Activated naive CD4-positive, alpha-beta T cell treated with anti-CD3 and anti-CD28 coated beads for 36 hours (primary cell): ENCODE measurements at places on chromosomes 6 and 20.

DNA sequence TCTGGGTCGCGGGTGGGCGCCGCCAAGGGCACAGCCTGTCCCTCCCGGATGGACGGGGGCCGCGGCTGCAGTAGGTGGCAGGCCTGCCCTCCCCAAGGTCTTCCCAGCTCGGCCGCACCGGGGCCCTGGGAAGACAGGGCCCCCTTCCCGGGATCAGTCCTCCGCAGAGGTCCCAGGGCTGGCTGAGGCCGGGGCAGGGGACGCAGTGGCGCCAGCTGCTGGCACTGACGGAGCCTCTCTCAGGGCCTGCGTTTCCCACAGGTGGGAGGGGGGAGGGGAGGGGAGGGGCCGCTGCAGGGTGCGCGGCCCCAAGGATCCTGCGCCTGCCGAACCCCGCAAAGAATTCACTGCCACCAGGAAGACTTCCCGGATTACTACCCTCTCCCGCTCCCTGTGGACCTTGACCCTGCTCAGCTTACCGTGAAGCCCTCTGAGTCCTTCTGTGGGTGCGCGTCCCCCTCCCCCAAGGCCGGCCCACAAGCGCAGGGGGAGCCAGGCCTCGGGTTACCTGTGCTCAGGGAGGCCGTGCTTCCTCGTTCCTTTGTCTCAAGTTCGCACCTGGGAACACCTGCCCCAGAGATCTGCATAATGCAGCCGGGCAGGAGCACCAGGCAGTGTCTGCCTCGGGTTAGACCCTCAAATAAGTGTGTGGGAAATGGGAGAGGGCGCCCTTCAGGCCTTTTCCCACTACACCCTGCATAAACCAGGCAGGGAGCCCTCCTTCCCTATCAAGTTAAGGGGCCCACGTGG lies 5.1 kb downstream of the LZTS3 start:
- peak; percentile 33 for DNase-seq

DNA sequence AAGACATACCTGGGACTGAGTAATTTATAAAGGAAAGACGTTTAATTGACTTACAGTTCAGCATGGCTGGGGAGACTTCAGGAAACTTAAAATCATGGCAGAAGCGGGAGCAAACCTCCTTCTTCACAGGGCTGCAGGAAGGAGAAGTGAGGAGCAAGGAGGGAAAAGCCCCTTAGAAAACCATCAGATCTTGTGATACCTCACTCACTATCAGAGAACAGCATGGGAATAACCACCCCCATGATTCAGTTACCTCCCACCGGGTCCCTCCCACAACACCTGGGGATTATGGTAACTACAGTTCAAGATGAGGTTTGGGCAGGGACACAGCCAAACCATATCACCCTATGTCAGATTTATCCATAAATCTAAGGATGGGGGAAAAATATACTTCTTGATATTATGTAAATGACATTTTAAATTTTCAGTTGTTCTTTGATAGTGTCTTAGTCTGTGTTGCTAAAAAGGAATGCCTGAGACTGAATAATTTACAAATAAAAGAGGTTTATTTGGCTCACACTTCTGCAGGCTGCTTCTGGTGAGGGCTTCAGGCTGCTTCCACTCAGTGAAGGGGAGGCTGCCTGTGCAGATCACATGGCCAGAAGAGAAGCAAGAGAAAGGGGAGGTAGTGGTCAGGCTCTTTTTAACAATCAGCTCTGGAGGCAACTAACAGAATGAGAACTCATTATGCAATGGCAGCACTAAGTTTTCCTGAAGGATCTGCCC lies 1.2 kb upstream of the MCM9 start:
- DNase-seq = no peak

GRCh38 chr20:52688345-52688744 lies 283.8 kb upstream of the TSHZ2 start:
- DNase-seq = no peak

DNA sequence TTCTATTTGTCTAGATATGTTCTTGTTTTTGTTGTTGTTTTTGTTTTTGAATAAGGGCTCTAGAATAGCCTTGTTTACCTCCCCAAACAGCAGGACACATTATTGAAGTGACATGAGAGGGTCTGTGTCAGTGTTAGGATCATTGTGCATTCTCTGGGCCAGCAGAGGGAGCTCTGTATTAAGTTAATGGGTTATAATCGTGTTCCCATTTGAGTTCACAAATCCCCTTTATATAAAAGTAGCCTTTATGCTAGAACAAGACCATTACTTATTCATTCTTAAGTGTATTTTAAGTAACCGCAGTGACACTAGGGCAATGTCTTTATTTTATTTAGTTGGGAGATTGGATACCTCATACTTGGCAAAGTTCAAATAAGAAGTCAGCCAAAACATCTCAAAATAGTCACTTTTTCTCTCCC lies 44.8 kb downstream of the STK4 start:
- peak; percentile 75 for DNase-seq

DNA sequence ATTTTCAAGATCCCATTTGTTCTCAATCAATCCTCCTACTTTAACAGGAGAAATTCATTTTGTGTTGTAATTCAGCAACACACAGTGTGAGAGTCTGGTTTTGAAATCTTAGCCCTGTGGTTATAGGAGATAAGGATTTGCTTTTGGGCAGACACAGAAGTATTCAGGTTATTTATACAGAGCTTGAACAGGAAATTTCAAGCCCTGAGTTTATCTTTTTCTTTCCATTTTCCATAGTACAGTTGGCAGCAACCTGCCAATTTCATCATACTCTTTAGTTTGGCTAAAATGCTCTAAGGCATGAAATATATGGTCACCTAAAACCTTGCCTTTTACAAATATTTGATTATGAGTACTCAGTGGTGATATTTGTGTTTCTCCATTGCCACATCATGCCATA lies 41.4 kb downstream of the PKIB start:
- no peak for DNase-seq

GRCh38 chr6:104229057-104229456 lies 630.7 kb downstream of the HACE1 start:
- DNase-seq = no peak

DNA sequence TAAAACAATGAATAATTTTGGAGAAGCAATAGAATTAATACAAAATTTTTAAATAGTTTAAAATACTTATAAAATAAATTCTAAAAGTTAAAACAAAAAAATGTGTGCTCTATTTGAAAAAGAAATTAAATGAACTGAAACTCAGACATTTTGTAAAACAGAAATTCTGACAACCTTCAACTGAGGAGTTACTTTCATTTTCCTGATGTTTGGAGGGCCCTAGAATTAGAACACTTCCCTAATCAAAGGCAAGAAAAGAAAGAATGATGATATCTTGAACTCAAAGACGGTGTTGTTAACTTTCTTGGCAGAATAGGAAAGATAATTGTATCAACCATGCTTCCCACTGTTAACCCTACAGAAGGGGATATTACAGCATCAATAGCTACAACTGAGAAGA lies 27.9 kb downstream of the SNX14 start:
- no peak for DNase-seq

- DNase-seq = no peak
Measured at GRCh38 chr20:23361119-23361475, 885 bp upstream of the GZF1 start.

DNA sequence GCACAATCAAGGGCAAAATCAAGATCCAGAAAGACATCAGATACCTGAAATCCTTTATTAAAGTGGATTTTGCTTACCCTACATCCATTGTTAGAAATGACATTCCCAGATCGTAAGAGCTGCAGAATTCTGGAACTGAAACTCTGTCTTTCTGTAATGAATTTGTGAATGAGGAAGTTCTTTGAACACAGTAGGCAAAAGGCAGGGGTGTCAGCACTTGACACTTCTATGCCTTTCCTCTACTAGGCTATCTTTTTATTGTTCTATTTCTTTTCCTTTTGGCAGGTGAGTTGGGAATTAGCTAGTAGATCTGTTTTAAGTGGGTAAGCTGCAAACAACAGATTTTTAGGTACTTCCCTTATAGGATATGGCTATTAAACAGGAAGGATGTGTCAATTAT lies 126.3 kb downstream of the CARMIL1 start:
- DNase-seq = no peak

DNA sequence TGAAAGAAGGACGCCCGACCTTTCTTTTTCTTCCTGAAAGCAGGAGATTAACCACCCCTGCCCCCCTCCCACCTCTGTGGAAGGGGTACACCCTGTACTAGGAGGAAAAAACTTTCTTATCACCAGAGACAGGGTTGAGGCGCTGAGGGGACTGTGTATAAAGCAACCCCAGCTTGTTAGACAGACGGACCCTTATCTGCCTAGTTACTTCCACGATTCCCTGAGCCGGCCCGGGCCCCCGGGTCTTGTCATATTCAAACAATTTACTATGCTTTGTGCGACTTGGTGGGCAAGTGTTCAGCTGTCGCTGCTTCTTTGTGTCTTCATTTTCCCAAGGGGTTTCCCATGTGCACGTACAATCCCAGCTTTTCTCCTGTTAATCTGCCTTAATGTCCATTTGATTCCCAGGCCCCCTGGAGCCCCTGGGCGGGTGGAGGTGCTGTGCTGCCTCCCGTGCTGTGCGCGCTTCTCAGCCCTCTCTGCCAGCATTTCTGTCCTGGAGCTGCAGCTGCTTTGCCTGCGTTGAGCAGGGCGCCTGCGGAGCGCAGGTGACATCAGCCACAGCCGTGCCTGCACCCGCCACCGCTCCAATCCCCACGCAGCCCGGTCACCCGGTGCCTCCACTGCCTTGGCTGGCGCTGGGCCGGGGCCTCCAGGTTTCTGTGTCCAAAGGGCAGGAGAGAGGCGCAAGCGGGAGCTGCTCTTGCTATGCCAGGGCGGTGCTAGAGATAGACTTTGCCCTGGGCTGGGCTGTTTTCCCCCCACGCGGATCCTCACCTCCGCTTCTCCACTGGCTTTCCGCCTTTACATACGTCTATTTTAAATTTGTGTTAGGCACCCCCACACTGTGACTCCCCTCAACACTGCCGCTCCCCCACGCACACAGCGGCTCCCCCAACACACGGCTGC lies 96.2 kb downstream of the TTLL2 start:
- no peak for DNase-seq

DNA sequence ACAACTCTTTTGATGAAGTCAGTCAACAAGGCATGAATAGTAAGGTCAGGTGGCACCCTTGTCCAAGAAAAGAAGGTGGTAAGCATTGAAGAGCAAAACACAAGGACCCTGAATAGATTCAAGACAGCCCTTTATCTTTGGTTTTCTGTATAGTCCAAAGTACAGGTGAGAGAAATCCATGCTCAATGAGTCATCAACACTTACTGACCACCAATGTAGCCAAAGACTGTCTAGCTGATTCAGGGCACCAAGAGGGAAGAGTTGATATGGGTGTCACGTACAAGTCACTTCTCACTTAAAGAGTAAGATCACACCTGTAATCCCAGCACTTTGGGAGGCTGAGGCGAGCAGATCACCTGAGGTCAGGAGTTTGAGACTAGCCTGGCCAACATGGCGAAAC lies 528.3 kb downstream of the CD83 start:
- no peak for DNase-seq

DNA sequence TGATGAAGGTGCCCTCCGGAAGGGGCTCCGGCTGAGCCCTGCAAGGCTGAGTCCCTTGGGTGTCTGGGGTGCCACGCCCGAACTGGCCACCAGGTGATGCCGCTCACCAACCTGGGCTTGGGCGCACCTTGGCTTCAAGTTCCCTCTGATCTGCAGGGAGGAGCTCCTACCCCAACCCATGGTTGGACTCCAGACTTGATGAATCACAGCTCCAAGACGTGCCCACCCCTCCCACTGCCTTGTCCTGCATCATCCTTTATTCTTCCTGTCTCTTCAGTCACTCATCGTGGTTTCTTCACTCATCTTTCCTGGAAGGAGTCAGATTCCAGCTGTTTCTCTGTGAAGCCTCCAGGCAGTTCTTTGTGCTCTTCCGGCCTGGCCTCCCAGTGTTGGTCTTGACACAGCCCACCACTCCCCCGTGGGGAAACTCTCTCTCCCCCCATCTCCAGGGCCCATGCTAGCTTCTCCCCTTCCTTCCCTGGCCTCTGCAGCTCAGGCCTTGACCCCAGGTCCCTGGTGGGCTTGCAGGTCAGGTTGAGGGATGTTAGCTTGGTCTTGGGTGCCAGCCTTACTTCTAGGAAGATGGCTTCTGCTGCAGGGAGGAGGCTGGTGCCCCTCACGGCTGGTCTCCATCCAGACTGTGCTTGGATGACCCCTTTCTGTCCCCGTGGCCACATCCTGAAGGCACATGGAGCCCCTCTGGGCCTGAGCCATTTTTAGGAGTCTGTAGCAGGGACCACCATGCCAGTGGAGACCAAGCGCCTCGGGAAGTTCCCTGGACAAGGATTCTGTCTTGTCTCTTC lies 2.6 kb upstream of the ZBP1 start:
- DNase-seq = peak; percentile 88

DNA sequence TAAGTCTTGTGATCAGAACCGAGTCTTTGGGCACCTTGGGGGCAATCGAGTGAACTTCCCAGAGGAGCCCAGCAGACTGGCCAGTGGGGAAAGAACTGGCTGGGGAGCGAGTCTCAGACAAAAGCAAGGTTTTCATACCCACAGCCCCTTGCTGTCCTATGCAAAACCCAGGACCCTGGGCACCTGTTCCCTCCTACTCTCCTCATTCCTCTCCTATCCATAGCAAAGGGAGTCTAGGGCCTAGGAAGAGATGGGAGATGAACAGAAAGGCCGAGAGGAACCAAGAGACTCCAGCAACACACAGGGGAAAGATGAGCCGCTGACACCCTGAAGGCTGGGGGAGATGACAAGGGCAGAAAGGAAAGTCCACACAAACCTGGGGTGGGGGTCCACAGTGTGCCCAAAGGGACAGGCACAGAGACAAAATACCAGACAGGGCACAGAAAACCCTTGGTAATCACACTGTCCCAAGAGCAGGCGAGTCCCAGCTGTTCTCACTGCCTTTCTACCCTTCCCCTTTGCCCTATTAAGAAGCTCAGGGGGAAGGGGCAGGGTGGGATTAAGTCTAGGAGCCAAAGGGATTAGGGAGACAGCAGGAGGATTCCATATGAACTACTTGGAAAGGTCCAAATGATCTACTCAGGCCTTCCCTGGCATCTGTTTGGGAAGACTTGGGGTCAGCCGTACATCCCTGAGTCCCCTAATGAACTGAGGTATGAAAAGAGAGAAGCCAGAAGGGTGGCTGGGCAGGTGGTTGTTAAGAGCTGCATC lies 6.5 kb downstream of the PPP1R18 start:
- DNase-seq = peak; percentile 13

- no peak for DNase-seq
Measured at GRCh38 chr20:51720854-51721253, 47.3 kb downstream of the ATP9A start.

DNA sequence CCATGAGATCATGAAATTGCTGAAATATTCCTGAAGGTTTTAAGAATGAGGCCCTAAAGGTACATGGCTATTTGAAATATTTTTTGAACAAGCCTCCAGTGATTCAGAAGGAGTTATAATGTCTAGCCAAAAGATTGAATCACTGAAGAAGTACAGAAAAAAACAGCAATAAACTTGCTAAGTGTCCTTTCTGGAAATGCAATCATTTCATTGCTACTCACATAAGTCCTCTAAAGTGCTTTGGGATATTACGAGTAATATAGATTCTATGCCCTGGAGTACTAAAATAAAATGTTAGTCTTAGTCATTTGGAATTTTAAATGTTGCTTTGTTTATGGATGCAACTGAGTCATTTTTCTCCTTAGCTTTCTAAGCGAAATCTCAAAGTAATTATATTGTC lies 32.7 kb downstream of the CENPW start:
- DNase-seq = no peak
